Stimulated activated CD8-positive, alpha-beta memory T cell treated with anti-CD3 and anti-CD28 coated beads, Interleukin-15, amount 100 ng/mL, for 4 hours (primary cell): ENCODE measurements at places on chromosomes 5 and 9.

DNA sequence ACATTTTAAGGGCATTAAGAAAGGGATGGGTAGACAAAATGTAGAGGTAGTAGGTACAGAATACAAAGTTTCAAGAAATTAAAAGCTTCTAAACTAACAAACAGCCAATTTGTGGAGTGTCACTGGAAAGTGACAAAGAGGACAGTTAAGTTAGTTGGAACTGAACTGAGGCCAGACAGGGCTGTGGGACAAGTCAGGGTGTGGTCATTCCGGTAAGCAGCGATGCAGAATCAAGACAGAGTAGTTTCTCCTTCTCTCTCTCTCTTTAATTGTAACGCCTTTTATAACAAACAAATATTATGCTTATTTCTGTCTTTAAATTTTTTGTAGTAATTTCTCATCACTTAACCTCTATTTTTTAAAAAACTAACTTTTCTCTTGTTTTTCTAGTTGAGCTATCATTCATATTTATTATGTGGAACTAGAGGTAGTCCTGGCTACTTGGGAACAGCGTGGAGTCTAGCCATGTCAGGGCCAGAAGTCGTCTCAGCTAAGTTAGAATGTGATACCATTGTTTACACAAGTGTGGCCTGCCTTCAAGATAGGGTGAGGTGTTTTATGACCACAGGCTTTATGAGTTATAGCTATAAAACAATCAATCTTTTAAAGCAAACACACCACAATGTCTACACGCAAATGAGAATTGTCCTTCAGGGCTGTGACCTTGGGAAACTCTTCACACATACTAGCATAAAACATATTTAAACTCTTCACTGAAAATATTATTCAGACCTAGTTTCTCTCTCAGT lies 115.3 kb upstream of the CDKN2B start:
- no peak for DNase-seq

- DNase-seq, result no peak
Observed at GRCh38 chr5:6820851-6821479, 107.7 kb downstream of the TENT4A start.

DNA sequence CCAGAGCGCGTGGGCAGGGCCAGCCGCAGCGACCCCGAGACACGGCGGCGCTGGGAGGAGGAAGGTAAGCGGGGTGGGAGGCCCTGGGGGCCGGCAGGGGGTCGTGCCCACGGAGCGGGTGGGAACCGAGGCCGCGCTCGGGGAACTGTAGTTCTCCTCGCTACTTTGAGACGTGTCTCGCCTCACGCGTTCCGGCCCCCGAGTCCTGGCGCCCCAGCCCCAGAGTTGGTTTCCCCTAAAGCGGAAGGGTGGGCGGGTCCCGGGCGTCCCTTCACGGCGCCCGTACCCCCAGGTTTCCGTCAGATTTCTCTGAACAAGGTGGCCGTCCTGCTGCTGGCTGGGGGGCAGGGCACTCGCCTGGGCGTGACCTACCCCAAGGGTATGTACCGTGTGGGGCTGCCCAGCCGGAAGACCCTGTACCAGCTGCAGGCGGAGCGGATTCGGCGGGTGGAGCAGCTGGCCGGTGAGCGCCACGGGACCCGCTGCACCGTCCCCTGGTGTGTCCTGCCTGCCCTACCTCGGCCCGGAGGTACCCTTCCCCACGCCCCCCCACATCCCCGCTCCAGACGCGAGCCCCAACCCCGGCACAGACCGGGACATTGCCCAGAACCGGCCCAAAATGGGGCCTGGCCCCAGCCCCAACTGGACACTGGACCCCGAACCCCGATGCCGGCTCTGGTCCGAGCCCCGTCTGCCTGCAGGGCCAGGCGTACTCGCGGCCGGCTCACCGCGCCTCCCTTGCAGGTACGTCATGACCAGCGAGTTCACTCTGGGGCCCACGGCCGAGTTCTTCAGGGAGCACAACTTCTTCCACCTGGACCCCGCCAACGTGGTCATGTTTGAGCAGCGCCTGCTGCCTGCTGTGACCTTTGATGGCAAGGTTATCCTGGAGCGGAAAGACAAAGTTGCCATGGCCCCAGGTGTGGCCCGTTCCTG lies 709 bp downstream of the UAP1L1 start:
- DNase-seq, result peak; percentile 10

GRCh38 chr9:127181595-127182190 lies 59.3 kb upstream of the ANGPTL2 start:
- DNase-seq, result no peak

DNA sequence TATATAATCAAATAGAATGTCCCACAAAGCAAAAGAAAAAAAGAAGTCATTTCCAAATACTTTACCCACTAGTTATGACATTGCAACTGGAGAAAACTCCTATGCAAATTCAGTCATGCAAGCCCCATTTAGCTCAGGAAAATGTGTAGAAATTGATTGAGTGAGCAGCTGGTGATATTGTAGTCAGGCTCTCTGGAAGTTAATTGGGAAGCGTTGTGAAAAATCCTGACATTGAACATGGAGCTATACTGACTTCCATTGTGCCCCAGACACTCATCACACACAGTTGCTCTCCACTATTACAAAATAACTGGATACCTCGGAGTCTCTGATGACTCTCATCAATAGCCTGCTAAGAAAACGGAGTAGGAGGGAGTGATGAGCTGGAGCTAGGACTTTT lies 49.0 kb downstream of the TUSC1 start:
- no peak for DNase-seq

GRCh38 chr5:116898917-116899316 lies 324.3 kb upstream of the SEMA6A start:
- DNase-seq, result no peak

GRCh38 chr5:131394128-131394527 lies 130.3 kb downstream of the CDC42SE2 start:
- peak; percentile 31 for DNase-seq
